Brain pericyte (primary cell): ENCODE measurements at places on chromosomes 1 and 21.

- DNase-seq: no peak
Observed at GRCh38 chr1:62462370-62462769, 25.5 kb downstream of the USP1 start.

- DNase-seq: no peak
Observed at GRCh38 chr1:3477241-3477995, 23.0 kb downstream of the ARHGEF16 start.

DNA sequence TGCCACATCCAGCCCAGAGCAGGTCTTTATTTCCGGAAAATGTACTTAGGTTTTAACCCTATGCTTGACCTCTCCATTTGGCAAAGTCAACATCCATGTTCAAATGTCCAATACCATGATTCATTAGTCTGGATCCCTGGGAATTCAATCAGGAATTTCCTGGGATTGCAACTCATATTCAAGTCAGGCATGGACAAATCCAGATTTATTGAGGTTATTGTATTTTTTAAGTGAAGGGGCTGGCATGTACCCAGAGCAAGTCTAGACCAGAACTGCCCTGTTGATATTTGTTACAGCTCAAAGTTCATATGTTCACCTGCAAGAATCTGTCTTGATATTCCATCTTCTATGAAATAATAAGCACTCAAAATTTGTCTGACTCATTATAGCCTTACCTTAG is 521.1 kb downstream of the ADGRL2 start:
- DNase-seq: no peak

GRCh38 chr1:221392453-221392852 is 349.4 kb downstream of the DUSP10 start:
- DNase-seq: no peak

GRCh38 chr1:40313958-40314720 is 2.9 kb downstream of the COL9A2 start:
- DNase-seq: no peak

- no peak for DNase-seq
Observed at GRCh38 chr1:91520942-91521507, 20.4 kb downstream of the CDC7 start.

- no peak for DNase-seq
Observed at GRCh38 chr1:112394743-112395062, 1.3 kb upstream of the CTTNBP2NL start.
